ENCODE measurements at places on chromosomes 2 and 18.

DNA sequence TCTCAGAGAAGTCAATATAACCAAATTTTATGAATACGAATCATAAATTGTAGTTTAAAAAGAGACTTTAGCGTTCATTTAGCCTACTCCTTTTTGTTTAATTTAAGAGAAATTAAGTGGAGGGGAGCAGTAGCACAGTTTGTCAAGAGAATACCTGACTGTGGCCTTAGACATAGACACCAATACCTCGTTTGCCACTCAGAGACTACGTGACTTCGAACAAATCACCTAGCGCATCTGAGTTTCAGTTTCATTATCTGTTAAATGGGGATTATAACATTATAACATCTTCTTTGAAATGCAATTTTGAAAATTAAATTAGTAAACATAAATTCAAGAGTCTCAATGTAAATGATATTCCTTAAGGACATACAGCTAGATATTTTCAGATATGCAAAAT lies 581.5 kb upstream of the VRK2 start:
- no peak for DNase-seq

- DNase-seq, result no peak
Measured at GRCh38 chr2:147232225-147232669, 612.6 kb upstream of the ACVR2A start.

DNA sequence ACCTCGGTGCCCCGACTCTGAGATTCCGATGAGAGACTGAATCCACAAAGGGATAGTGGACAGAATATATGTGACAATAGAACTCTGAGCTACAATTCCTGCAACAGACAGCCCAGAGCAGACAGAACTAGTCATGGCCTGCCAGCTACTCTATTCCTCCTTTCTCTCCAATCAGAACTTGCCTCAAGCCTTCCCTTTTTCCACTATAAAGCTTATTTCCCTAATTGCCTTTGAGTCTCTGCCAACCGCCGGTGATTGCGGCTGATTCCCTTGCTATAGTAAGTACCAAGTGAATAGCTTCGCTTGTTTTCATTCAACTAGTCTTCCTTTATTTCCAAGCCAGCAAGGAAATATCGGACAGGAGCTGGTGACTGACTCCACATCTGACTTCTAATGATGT lies 96.8 kb downstream of the DSC3 start:
- no peak for DNase-seq

DNA sequence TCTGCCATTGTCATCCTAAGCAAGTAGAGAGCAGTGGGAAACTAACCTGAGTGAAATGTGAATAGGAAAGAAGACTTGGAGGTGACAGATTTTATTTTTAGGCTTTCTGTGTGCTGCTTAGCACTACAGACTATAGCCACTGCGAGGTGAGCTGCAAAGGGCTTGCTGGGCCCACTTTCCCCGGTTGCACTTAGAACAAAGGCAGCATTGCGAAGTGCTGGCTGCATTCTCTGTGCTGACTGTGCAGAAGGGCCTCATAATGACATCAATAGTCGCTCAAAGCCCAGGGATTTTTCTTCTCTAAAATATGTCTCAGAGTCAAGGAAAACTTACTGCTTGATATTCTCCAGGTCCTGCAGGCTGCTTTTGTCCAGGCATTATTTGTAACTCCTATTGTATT lies 592.1 kb downstream of the TDRD15 start:
- no peak for DNase-seq

- no peak for DNase-seq
Measured at GRCh38 chr2:222313816-222314215, 15.0 kb upstream of the PAX3 start.

DNA sequence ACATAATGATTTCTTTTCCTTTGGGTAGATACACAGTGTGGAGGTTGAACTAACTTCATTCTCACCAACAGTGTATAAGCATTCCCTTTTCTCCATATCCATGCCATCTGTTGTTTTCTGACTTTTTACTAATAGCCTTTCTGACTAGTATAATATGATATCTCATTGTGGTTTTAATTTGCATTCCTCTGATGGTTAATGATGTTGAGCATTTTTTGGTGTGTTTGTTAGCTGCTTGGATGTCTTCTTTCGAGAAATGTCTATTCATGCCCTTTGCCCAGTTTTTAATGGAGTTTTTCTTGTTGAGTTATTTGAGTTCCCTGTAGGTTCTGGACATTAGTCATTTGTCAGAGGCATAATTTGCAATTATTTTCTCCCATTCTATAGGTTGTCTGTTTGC lies 59.8 kb downstream of the MARCHF4 start:
- DNase-seq, result no peak

- DNase-seq, result no peak
Measured at GRCh38 chr2:32264422-32265105, at the start of gene NLRC4. NLRC4 (minus strand) TSS chr2:32264886; CDS start chr2:32256775, 8,111 bp downstream.

- DNase-seq, result no peak
Measured at GRCh38 chr2:156456616-156457015, 20.4 kb downstream of the GPD2 start.

DNA sequence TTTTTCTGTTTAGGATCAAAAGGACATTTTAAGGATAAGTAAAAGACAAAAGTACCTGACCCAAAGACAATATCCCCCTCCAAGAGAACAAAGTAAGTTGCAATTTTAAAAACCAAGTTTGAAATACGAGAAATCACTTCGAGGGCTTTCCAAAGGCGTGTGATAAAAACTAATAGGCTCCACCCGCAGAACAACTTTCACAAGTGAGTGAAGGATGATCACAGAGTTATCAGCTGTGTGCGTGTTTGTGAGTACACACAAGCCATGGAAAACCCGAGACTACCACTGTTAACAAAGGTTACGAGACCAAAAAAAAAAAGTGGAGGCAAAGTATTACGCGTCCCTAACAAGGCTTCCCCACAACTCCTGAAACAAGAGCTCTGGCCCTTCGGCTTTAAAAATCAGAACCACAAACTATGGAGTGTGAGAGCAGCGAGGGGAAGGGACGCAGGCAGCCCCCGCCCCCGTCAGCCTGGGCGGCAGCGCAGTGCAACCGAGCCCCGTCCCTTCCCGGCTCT lies 719 bp downstream of the SMAD2 start:
- no peak for DNase-seq

GRCh38 chr2:151181524-151181923 lies 80.1 kb downstream of the RBM43 start:
- no peak for DNase-seq

DNA sequence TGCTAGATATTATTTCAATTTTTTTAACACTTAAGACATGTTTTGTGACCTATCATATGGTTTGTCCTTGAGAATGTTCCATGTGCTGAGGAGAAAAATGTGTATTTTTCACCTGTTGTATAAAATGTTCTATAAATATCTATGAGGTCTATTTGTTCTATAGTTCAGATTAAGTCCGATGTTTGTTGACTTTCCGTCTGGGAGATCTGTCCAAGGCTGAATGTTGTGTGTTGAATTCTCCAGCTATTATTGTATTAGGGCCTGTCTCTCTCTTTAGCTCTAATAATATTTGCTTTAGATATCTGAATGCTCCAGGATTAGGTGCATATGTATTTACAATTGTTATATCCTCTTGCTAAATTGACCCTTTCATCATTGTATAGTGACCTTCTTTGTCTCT lies 144.1 kb downstream of the NYAP2 start:
- DNase-seq, result no peak

DNA sequence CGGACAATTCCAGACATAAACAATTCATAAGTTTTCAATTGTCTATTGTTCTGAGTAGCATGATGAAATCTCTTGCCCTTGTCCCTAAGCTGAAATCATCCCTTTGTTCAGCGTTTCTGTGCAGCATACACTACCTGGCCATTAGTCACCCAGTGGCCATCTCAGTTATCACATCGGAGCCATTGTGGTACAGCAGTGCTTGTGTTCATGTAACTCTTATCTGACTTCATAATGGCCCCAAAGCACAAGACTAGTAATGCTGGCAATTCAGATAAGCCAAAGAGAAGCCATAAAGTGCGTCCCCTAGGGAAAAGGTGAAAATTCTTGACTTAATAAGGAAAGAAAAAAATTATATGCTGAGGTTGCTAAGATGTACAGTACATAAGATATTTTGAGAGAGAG lies 127.2 kb downstream of the FHOD3 start:
- no peak for DNase-seq

DNA sequence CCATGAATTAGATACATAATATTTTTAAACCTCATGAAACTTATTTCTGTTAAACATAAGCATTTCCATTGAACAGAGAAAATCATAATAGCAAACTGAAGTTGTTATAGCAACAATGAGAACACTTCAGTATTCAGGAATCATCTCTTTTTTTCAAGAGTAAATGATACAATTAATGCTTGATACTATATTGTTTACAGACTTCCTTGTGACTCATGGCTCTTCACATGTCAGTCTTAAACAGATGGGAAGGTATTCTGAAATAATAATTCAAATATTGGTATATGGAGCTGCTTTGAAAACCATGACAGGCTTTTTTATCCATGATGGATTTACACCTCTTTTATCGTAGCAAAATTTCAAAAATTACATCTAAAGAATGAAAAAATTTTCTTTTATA lies 226.5 kb upstream of the RBMS1 start:
- no peak for DNase-seq

- no peak for DNase-seq
Measured at GRCh38 chr2:169853041-169853668, 25.9 kb downstream of the UBR3 start.

DNA sequence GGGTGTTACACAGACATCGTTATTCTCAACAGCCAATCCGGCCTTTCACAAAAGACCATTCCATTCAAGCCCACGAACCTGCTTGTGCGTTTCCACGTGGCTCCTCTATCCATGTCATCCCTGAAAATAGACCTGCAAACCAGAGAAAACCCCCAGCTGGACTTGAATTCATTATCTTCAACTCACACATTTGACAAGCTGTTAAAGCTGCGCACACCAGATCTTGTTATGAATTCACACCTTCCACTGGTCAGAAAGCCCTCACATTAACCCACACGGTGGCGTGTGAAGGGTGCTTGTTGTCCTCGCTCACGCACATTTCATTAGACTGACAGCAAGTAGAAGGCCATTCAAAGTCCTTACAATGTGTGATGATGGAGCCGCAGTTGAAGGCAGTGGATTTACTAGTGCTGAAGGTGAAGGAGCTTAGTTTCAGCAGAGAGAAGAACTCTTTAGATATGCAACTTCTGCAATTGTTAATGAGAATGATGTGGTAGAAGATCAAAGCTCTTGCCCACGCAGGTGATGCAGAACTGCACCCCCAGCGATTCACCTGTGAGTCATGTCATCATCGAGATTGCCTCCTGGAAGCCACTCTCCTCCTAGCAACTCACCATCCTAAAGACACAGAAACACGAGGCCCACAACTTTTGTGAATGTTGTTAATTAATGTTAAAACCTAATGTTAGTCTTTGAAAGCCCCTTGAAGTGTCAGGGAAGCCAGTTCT lies 224.8 kb upstream of the SOX11 start:
- no peak for DNase-seq

DNA sequence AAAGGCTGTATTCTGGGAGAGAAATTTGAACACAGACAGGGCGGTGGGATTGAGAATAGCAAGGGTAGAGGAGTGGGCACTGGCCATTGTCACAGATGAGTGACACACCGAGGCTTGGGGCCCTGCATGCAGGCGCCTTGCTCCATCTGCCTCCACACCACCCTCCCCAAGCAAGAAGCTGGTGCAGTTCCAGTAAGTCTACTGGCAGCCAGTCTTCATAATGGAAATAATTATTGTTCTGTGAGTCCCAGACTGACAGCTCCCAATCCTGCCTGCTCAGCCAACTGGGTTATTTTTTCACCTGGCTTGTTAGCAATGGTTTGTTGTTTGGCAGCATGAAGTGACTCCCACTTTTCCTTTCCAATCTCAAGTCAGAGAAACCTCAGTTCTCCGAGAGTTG lies 13.0 kb downstream of the TTC32 start:
- no peak for DNase-seq

DNA sequence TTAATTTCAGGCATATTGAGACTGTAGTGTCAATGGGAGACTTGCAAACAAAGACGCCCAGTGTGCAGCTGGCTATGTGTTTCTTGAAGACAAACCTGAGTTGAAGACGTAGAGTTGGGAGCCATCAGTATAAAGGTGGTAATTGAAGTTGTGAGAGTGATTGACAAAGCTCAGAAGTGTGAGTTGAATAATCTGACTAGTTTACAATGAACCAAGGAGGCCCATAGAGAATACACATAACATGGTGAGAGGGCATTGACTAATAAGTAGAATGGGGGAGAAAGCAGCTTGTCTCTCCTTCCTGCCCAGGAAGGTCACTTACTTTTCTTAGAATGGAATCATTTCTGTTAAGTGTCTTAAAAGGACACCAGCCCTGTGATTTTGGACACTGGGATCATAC lies 14.1 kb downstream of the SP110 start:
- no peak for DNase-seq

DNA sequence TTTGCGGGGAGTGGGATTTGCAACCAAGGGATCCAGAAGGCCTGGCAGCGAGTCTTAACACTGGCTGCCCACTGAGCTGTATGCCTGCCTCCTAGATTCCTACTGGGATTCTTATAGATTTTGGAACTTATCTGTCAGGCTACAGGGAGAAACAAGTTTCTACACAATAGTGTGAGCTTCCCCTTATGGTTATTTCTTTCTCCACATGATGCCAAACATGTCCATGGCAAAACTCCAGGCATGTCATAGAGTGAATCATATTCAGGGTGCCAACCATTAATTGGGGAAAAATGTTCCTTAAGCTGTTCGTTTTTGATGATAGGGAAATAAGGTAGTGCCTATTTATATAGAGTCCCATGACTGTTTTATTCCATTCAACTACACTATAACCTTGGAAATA lies 1185.2 kb upstream of the CELF4 start:
- DNase-seq, result no peak

GRCh38 chr2:98487806-98488189 lies 43.1 kb downstream of the INPP4A start:
- no peak for DNase-seq

- DNase-seq, result no peak
Measured at GRCh38 chr18:79387214-79387613, 8.5 kb upstream of the NFATC1 start.

DNA sequence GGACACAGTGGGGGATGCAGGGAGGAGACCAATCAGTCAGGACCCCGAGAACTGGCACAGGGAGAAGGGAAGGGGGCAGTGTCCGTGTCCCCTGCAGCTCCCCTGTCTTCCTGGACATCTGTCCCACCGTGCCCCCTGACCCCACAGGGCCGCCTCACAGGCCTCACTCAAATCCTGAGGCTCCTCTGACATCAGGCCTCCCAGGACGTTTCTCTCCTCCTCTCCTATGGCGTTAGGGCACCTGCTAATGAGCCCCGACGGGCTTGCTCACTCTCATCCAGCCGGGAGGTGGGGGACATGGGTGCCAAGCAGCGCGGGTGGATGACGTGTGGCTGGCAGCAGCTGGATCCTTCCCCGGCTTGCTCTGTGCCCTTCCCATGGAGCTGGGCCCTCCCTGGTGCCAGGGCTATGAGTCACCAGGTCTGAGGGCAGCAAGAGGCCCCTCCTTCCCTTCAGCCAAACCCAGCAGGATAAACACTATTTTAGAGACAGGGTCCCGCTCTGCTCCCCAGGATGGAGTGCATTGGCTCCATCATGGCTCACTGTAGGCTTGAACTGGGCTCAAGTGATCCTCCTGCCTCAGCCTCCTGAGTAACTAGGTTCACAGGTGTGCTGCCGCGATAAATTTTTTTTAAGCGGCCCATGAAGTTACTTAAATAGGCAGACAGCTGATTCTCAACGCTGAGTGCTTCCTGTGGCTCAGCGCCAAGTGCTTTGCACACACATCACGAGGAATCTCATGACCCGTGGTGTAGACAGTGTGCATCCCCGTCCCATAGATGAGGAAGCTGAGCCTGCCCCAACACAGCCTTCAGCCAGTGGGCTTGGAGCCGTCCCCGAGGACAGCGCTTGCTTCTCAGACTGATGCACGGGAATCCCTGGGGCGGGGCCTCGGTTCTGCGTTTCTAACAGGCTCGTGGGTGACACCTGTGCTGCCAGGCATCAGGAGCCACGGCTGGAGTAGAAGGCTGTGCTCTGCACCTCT lies 64.5 kb upstream of the HDAC4 start:
- no peak for DNase-seq

- DNase-seq, result no peak
Measured at GRCh38 chr2:201208563-201209252, 25.8 kb downstream of the CASP10 start.
